Spinal cord (tissue), 10 donors: ENCODE measurements at places on chromosomes 5 and 9.

GRCh38 chr5:84168841-84169240 is 215.8 kb downstream of the EDIL3 start:
- DNase-seq = no peak

DNA sequence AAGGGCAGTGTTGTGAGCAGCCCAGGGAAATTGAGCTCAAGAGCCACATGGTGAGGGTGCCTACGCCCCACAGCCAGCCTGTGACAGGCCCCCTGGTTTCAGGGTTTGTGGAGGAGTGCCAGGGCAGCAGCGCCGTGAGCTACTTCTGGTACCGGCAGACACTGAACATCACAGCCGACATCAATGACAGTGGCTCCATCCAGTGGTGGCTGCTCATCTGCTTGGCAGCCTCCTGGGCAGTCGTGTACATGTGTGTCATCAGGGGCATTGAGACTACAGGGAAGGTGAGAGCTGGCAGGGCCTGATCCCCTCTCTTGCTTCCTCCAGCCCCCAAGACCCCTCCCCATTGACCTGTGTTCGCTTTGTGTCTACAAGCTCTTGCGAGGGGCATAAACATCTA is 10.2 kb downstream of the SLC6A18 start:
- DNase-seq = no peak

GRCh38 chr5:1832511-1833250 is 31.5 kb downstream of the NDUFS6 start:
- no peak for DNase-seq

- DNase-seq = no peak
Measured at GRCh38 chr5:123089914-123090660, 1.0 kb downstream of the PRDM6 start.

DNA sequence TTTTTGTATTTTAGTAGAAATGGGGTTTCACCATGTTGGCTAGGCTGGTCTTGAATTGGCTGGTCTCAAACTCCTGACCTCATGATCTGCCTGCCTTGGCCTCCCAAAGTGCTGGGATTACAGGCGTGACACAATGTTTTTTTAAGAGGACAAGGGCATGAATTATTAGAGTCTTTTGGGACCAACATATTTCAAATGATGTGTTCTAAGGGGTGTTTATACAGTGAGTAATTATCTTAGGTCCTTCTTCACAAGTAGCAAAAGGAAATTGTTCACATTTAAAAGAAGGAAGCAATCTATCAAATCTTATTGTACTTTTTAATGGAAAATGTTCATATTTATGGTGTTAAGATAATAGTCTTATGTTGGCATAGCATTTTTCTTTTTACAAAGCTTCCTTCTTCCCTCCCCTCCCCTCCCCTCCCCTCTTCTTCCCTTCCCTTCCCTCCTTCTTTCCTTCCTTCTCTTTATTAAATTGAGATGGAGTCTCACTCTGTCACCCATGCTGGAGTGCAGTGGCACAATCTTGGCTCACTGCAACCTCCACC is 6.7 kb downstream of the GNG10 start:
- no peak for DNase-seq

DNA sequence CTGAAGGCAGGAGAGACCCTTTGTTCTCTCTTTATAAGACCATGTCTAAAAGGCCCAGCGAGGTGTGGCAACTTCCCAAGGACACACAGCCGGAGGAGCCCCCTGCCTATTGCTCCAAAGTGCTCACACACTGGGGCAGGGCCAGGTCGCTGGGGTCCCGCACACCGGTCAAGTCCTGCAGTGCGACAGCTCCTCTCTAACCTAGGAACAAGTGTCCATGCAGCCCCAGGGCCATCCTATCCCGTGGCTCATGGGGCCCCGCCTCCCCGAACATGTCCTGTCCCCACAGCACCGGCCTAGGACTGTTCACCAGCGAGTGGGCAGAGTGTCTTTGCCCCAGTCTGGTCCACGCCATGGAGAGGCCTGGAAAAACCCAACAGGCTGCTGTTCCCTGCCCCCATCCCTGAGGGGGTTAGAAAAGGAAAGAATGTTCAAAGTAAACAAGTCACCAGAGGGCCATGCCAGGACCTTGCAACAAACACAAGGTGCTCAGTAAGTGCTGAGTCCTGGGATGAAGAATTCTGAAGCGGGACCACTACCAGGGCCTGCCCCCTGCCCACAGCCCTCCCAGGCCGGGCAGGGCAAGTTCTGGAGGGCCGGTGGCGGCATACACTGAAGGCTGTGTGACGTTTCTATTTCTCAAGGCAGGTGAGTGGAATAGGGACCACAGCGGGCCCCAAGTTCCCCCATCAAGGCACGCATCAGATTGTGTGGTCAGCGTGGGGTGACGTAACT is 938 bp downstream of the NINJ1 start:
- DNase-seq = no peak

DNA sequence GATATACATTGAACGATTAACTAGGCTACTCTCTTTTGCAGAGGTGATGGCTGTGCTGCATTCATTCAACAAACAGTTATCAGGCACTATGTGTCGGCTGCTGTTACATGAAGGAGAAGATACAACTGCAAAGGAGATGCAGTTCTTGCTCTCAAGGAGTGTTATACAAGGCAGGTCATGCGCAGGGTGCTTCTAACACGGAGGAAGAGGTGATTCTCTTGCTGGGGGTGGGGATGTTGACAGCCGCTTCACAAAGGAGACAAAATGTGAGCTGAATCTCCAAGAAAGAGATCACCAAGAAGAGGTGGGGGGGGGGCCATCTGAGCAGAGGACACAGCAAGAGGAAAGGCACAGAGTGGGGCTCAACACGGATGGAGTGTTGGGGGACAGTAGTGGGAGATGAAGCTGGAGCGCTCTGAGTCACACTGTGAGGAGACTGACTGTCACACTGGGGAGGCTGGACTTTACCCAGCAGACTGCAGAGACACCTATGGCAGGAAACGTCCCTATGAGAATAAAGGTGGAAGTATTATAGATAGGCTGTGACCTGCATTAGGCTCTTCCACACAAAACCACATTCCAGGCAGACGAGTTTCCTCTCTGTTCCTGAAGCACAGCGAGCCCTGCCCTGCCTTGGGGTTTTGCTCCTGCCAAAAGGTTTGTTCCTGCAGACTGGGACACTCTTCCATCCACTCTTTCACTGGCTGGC is 20.9 kb downstream of the NDUFA8 start:
- no peak for DNase-seq
